ENCODE measurements at places on chromosomes 7 and 10.

DNA sequence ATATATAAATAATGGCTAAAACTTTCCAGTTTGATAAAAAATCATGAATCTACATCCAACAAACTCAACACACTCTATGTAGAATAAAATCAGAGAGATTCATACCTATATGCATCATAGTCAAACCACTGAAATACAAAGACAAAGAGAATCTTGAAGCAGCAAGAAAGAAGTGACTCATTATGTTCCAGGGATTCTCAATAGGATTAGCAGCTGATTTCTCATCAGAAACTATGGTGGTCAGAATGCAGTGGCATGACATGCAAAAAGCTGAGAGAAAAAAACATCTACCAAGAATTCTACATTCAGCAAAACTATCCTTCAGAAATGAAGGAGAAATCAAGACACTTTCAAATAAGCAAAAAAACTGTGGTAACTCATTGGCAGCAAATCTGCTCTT lies 187.4 kb downstream of the RNLS start:
- no peak for DNase-seq

GRCh38 chr7:12741951-12742575 lies 54.6 kb downstream of the ARL4A start:
- no peak for DNase-seq

DNA sequence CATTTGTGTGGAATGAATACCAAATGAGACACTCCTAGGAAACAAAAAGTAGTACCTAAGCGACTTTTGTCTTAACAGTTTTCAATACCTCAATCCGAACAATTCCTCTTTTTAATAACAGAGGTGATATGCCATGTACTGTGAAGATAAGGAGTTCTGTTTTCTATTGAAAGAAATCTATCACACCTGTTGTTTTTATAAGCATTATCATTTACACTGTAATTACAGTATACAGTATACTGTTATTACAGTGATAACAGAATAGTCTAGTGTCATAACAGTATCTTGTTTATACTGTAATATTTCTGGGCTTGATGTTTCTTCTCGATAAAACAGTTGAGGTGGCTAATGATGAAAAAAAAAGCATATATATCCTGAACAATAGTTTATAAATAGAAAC lies 9.4 kb upstream of the RHOBTB1 start:
- no peak for DNase-seq

DNA sequence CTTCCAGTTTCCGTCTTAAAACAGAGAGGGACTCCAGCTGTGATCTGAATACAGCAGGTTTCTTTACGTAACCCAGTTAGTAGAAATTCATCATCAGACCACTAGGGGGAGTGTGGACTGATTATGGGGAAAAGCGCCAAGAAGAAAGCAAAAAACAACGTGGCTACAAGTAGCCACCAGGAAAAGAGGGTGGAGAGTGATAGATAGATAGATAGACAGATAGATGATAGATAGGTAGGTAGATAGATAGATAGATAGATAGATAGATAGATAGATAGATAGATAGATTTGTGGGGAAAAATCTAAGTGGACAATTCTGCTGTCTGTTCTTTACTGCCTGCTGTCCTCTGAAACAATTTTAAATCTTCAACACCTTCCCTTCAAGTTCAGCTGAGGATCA lies 12.7 kb upstream of the AKR1B10 start:
- DNase-seq: no peak

- DNase-seq: no peak
Measured at GRCh38 chr7:120869700-120870099, 11.8 kb upstream of the TSPAN12 start.

DNA sequence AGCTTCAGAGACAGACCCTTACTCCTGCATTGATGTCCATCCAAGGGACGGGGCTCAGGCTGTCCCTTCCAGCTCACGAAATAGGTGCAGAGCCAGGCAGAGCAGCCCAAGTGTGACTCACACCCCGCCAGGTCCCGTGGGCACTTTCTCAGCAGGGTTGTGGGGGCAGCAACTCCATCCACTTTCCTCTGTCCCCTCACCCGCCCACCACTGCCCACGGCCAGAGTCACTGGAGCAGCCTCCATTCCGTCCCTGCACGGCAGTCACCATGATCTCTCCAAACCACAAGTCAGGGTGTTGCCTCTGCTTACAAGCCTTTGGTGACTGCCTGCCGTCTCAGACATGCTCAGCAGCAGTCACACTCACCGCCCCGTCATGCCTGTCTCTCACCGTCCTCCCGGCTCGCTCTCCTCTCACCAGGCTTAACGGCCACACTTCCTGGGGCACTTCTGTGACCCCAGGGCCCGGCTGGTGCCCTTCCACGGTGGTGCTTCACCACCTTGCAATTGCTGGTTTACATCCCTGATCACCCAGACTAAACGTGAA lies 39.3 kb downstream of the CALML3 start:
- DNase-seq: no peak

GRCh38 chr10:28559618-28560017 lies 26.7 kb downstream of the WAC start:
- no peak for DNase-seq

DNA sequence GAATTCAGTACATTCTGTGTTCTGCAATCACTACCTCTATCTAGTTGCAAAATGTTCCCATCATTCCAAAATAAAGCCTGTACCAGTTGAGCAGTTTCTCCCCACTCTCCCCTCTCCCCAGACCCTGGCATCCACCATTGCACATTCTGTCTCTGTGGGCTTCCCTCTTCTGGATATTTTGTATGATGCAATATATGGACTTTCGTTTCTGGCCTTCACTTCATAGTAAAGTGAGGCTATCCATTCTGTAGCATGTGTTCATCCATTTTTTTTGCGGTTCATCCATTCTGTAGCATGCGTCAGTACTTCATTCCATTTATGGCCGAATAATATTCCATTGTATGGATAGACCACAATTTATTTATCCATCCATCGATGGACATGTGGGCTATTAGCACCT lies 9.5 kb upstream of the CYP3A4 start:
- DNase-seq: no peak

DNA sequence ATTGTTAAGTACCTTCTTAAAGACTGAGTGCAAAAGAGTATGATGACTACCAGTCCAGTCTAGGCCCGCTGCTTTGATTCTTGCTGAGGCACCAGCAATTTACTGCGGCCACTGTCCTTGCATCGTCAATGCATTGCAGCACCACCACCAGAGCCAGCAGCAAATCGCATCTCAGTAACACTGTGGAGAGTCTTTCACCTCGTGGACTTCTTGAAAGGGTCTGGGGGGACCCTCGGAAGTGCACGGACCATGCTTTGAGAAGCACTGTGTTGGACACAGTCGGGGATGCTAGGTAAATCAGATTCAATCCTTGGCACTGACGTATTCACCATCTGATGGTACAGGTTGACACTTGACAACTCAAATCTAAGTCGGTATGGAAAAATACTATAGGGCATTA lies 493.6 kb downstream of the RPS24 start:
- no peak for DNase-seq

DNA sequence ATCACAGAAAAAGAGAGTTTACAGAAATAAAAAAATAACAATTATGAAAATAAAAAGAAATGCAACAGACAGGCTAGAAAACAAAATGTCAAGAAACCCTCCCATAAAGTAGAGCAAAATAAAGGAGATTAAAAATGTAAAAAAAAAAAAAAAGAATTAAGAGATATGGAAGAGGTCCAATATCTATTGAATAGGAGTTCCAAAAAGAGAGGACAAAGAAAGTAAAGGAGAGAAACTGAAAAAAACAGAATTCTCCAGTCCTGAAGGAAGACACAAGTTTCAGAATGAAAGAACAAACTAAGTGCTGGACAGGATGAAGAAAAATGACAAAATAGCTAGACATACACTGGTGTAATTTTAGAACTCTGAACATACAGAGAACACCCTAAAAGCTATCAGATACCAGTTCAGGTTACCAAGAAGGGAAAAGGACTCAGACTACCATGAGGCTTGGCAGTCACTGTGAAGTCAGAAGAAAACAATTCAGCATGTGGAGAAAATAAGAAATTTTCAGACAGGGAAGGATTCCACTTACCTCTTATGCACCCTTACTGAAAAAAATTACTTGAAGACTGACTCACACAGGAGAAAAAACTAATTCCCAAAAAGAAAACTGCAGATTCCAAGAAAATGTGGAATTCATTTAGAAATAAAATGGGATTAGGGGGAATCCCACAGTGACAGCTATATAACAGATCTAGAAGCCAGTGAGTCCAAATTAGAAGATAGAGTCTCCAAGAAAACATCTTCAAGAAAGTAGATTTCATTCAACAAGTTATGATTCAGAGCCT lies 40.4 kb upstream of the ABLIM1 start:
- no peak for DNase-seq

GRCh38 chr10:87991946-87992345 lies 128.5 kb downstream of the PTEN start:
- DNase-seq: no peak

- DNase-seq: no peak
Measured at GRCh38 chr7:27164367-27165088, 809 bp downstream of the HOXA9 start.

GRCh38 chr10:15805395-15806058 lies 54.8 kb downstream of the MINDY3 start:
- DNase-seq: no peak

GRCh38 chr7:2571409-2571808 lies 12.6 kb downstream of the IQCE start:
- DNase-seq: no peak

GRCh38 chr7:36900988-36901710 lies 176.9 kb upstream of the AOAH start:
- DNase-seq: no peak

Data from stimulated activated CD8-positive, alpha-beta memory T cell treated with anti-CD3 and anti-CD28 coated beads, Interleukin-4, amount 100 ng/mL, for 1 hour (primary cell).